BJ (cell line): ENCODE measurements at places on chromosomes 5 and 9.

DNA sequence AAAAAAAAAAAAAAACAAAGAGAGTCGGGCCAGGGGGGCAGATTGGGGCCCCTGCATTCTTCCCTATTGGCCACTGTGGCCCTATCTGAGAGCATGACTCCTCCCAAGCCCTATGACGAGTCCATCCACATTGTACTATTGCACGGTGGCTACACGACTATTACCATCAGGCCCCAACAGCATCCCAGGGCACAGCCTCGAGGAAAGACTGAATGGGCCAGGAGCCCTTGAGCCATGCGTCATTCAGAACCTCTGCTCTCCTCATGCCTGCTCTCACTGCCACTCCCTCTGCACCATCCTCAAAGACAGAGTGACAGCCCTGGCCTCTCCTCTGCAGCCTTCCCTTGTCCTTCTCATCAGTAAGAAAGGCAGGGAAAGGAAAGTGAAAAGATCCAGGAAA, 20.2 kb upstream of the ORM1 start:
- DNase-seq, result no peak

DNA sequence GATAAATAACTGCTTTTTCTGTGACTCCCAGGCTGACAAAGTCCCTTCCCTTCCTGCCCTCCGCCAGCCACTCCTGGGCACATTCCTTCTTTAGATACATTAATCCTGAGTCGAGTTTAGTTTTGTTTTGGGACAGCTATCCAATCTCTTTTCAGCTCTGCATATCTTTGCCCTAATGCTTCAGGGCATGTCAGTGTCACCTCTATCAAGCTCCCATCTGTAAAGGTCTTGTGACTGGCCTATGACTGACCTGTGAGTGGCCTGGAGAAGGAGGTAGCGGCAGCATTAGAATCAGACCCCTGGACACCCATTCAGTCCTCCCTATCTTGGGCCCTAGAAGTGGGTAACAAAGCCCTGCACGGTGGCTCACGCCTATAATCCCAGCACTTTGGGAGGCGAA, 34.0 kb upstream of the KLF4 start:
- DNase-seq, result no peak

DNA sequence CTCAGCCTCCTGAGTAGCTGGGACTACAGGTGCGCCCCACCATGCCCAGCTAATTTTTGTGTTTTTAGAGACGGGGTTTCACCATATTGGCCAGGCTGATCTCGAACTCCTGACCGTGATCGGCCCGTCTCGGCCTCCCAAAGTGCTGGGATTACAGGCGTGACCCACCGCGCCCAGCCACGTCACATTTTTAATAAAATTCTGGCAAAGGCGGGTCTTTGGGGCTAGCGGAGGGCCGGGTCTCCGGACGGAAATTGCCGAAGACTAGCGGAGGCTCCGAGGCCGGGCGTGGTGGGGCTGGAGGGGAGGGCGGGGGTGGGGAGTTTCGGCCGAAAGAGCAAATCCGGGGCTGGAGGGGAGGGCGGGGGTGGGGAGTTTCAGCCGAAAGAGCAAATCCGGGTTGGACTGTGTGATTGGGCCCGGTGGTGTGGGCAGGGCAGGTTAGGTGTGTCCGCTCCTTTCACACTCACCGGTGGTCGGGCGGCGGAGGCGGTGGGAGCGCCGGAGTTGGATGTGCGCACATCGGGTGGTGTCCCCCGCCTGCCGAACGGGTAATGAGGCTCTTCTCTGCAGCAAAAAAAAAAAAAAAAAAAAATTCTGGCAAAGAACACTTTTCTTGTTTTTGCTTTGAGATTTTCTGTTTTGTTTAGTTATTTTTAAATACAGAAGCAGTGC, 27.1 kb downstream of the RUFY1 start:
- DNase-seq, result no peak

- DNase-seq, result peak; percentile 43
These were observed 5.5 kb downstream of the F2RL2 start for GRCh38 chr5:76617675-76618074.

GRCh38 chr9:129640871-129641749, 841 bp downstream of the ASB6 start:
- DNase-seq, result no peak

DNA sequence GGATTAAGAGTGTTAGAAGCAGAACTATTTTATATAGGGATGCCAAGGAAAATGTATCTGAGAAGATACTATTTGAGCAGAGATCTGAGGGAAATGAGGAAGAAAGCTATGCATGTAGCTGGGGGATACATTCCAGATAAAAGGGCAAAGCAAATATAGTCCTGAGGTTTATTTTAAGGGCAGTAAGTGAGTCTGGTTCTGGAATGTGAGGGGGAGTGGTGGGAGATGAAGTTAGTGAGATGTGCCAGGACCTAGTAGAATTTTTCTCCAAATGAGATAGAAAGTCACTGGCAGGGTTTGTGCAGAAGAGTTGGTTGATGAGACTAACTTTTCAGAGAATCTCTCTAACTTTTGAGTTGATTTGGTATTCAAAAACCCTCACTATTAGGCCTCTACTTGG, 374.7 kb downstream of the ADGRV1 start:
- no peak for DNase-seq
